ENCODE measurements at places on chromosomes 2 and 18. TPM values are rescaled to one million over a fixed set of nuclear protein-coding genes. Genes with fewer than 3 reads are reported as not detected.

LAMA1 gene
- total RNA-seq = 2.7 TPM

VAMP8 gene
- 165 TPM for total RNA-seq

SUPT7L gene
- 33.7 TPM for total RNA-seq

MOGAT1 gene
- not detected for total RNA-seq

SAG gene
- not detected for total RNA-seq

CDH2 gene
- 0.16 TPM for total RNA-seq

- no peak for DNase-seq
Measured at GRCh38 chr18:60022671-60023276, 123.0 kb downstream of the PMAIP1 start.

DNA sequence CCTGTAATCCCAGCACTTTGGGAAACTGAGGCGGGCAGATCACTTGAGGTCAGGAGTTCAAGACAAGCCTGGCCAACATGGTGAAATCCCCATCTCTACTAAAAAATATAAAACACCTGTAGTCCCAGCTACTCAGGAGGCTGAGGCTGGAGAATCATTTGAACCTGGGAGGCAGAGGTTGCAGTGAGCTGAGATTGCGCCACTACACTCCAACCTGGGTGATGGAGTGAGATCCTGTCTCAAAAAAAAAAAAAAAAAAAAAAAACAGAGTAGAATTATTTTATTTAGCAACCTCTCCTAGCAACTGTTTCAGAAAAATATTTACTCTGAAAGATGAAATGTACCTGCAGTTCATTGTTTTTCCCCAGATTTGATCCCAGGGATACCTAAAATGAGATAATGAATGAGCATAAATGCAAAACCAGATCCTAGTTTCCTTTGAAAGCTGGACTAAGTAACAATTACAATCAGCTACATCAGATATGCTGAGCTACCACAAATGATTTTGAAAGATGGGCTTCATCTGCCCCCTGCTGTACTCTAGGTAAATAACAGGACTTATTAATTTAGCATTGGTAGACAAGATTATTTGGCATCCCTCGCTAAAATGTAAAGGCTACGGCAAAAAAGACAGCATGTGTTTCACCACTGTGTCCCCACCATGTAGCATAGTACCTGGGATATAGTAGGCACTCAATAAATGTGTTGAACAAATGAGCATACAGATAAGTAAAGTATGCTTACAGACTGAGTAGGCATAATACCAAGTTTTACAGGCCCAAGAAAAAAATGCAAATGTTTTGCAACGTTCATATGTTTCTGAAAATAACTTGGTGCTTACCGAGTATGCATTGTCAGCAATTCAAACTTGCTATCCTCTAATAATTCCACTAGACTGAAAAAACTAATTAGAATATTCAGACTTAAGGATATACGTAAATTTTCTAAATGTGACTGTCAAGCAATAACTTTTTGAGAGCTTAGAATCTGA, 102.5 kb downstream of the ATL2 start:
- DNase-seq = no peak

GRCh38 chr2:169977530-169977929, 150.3 kb downstream of the UBR3 start:
- no peak for DNase-seq

DNA sequence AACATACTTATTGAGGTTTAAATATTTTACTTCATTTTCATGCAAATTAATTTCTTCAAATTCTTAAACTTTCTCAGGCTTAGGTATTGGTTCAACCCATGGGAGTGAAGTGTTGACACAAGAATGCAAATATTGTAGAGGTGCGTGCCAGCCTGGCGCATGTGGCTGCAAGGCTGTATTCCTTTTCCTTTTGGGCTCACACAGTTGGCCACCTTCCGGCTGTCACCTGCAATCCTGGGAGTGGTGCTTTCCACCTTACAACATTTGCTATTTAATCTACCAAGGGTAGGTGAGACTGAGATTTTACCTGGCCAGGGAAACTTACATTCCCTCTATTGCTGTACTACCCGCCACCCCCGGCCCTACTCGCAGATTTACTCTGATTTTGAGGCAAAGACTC, 141.1 kb downstream of the DCC start:
- no peak for DNase-seq

DNA sequence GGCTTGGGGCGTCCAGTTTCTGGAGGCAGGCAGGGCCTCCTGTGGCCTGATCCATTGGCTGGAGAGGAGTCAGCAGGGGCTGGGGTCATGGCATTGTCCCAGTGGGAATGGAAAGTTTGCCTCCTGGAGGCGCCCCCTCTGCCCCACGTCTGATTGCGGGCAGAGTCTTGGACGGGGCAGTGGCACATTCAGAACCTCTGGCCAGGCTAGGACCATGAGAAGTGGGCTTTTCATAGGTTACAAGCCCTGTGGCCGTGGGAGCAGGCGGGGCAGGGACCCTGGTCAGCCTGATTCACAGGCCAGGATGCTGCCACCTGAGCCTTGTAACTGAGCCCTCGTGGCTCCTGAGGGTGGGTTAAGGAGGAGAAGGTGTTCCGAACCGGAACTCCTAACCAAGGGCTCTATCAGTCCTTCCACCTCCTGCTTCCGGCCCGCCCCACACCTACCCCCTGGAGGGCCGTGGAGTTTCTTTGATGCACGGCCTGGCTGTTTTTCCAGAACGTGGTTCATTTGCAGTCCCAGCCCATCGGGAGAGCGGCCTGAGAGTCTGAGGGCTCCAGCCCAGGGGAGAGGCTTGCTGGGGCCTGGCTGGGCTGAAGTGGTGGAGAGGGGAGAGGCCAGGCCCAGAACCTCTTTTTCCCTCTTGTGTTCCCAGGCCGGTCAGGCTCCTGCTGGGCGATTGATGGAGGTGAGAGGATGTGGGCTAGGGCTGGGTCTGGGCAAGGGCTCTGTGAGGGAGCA, 43.9 kb upstream of the PLB1 start:
- no peak for DNase-seq

DNA sequence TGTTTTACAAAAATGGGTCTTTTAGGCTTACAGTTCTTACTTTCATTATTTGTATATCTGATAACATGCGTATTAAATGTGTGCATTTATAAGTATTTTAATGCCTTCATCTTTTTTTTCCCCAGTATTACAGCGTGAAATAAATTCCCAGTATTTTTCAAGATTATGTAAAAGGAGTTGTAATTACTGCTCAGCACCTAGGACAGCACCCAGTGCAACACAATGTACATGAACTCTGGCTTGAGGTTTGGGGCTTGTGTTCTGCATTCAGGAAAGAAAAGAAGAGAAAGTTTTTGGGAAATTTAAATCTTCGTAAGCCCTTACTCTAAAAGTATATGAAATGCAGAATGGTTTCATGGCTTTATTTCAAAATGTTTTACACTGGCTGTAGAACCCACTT, 16.7 kb downstream of the ZNF638 start:
- DNase-seq = no peak

Measured in ureter (tissue), 1 donor.